ENCODE measurements at places on chromosomes 11 and 22. TPM values are rescaled to one million over a fixed set of nuclear protein-coding genes. Genes with fewer than 3 reads are reported as not detected.
A peak's percentile ranks its signal among the peaks of the same experiment; 100 is the strongest.

- peaks cover 17% of the 10 kb centered on the region for H3K4me1 ChIP-seq
- H3K27me3 ChIP-seq = peaks cover 8% of the 10 kb centered on the region
- no peaks in the 10 kb centered on the region for H3K36me3 ChIP-seq
- DNase-seq = no peak
Observed at GRCh38 chr11:59175091-59175501, 3.2 kb downstream of the DTX4 start.

The GLYAT gene
- total RNA-seq = not detected

- DNase-seq = no peak
- peaks cover 7% of the 10 kb centered on the region for H3K27me3 ChIP-seq
- H3K36me3 ChIP-seq = no peaks in the 10 kb centered on the region
- H3K27ac ChIP-seq = no peak overlapping the region
Observed at GRCh38 chr11:62917906-62918502, 3.2 kb downstream of the CHRM1 start.

The IFITM10 gene
- total RNA-seq = 2.0 TPM

DNA sequence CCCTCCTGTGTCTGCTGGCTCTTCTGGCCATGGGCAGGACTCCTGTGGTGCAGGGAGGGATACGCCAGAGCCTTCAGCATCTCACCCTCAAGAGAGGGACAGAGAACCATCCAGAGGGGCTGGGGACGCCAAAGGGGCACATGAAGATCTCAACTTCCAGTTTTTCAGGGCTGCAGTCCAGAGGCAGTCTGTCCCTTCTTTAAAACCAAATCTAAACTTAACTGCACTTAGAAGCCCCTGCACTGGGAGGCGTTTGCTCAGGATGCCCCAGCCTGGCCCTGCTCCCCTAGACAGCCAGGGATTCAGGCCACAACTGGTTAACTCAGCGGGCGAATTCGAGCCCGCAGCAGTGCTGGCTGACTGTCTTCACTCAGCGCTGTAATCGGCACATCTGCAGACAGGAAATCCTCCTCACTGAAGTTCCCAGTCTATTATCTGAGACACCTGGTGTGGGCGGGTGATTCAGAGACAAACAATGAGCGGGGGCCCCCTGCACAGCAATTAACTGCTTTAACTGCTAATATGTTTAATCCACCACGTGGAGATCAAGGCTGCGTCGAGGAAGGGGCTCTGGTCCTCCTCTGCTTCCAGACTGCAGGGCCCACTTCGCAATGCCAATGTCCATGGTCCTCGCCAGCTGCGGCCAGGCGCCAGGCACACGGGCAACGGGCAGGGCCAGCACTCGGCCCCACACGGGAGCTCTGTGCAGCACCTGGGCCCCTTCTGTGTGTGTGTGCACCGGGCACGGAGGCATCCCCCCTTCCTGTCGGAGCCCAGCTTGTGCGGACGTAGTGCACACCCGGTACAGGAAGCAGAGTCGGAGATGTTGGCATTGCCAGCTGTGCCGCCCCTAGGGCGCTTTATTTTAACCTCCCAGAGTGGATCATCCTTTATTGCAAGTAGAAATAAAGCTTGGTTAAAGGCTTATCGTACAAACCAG is 36.9 kb upstream of the GNB1L start:
- DNase-seq = peak; percentile 58
- peak overlapping the region; percentile 99 for H3K27ac ChIP-seq
- H3K36me3 ChIP-seq = no peaks in the 10 kb centered on the region
- peak overlapping the region; percentile 86 for H3K4me3 ChIP-seq
- H3K27me3 ChIP-seq = no peaks in the 10 kb centered on the region
- peaks cover 92% of the 10 kb centered on the region for H3K4me1 ChIP-seq

The JAML gene
- total RNA-seq = 157 TPM

GRCh38 chr11:100683126-100683525 is 4.0 kb upstream of the ARHGAP42 start:
- no peak overlapping the region for H3K27ac ChIP-seq
- DNase-seq = no peak
- H3K4me3 ChIP-seq = no peak overlapping the region
- H3K36me3 ChIP-seq = no peaks in the 10 kb centered on the region
- H3K27me3 ChIP-seq = peaks cover 30% of the 10 kb centered on the region

The XBP1 gene
- total RNA-seq = 55.1 TPM

DNA sequence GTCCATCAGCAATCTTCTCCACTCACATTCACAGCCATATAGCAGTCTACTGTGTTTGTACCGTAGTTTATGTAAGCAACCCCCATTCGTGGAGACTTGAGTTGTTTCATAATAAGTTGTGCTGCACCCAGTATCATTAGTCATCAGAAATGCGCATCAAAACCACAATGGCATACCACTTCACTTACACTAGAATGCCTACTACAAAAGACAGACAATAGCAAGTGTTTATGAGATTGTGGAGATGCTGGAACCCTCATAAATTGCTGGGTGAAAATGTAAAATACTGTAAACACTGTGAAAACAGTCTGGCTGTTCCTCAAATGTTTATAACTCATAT is 133.3 kb downstream of the ATXN10 start:
- no peaks in the 10 kb centered on the region for H3K27me3 ChIP-seq
- H3K4me1 ChIP-seq = peaks cover 4% of the 10 kb centered on the region
- no peak overlapping the region for H3K4me3 ChIP-seq
- H3K36me3 ChIP-seq = peaks cover 4% of the 10 kb centered on the region
- DNase-seq = no peak

- peaks cover 31% of the 10 kb centered on the region for H3K36me3 ChIP-seq
- peak overlapping the region; percentile 99 for H3K27ac ChIP-seq
- H3K27me3 ChIP-seq = no peaks in the 10 kb centered on the region
- peaks cover 60% of the 10 kb centered on the region for H3K4me1 ChIP-seq
- peak; percentile 57 for DNase-seq
Observed at GRCh38 chr11:62611705-62612365, 740 bp downstream of the EML3 start.

DNA sequence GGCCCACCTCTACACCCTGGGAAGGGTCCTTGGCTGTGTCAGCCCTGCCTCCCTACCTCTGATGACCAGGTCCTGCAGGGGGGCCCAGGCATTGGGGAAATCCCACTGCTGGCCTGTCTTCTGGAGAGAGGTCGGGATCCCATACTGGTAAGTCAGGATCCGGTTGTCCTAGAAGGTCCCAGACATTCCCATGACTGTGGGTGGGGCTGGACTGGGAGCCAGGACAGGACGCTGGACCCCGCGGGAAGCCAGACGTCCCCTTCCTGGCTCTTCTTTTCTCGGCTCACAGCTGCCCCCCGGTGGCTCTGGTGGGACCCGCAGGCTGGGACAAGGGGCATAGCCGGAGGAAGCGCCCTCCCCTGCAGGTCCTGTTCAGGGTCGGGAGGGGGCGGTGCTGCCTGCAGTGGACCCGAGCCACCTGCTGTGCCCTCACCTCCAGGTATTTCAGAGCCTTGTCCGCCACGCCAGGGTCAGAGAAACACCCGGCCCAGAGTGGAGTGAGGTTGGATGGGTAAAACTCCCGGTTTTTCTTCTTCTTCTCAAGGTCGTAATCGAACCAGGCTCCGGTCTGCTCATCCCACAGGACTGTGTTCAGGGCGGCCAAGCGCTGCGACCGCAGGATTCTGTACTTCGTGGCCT is 20.0 kb downstream of the TREH start:
- peaks cover 10% of the 10 kb centered on the region for H3K4me1 ChIP-seq
- H3K27me3 ChIP-seq = no peaks in the 10 kb centered on the region
- no peaks in the 10 kb centered on the region for H3K36me3 ChIP-seq
- peak; percentile 85 for DNase-seq

GRCh38 chr11:1229471-1230120 is 6.7 kb downstream of the MUC5B start:
- peaks cover 1% of the 10 kb centered on the region for H3K27me3 ChIP-seq
- no peaks in the 10 kb centered on the region for H3K4me1 ChIP-seq
- no peak for DNase-seq
- H3K27ac ChIP-seq = no peak overlapping the region
- no peak overlapping the region for H3K4me3 ChIP-seq

The DRAP1 gene
- total RNA-seq = 73.1 TPM

GRCh38 chr11:116510886-116511650 is 261.7 kb downstream of the BUD13 start:
- H3K27me3 ChIP-seq = peaks cover 66% of the 10 kb centered on the region
- no peaks in the 10 kb centered on the region for H3K36me3 ChIP-seq
- no peaks in the 10 kb centered on the region for H3K4me1 ChIP-seq
- H3K27ac ChIP-seq = no peak overlapping the region
- no peak for DNase-seq

The C22orf23 gene
- not detected for total RNA-seq

The OR2AT4 gene
- not detected for total RNA-seq

GRCh38 chr22:30046716-30047363 is 33.4 kb upstream of the HORMAD2 start:
- H3K4me1 ChIP-seq = no peaks in the 10 kb centered on the region
- peak overlapping the region; percentile 26 for H3K4me3 ChIP-seq
- H3K36me3 ChIP-seq = no peaks in the 10 kb centered on the region
- peaks cover 2% of the 10 kb centered on the region for H3K27me3 ChIP-seq

DNA sequence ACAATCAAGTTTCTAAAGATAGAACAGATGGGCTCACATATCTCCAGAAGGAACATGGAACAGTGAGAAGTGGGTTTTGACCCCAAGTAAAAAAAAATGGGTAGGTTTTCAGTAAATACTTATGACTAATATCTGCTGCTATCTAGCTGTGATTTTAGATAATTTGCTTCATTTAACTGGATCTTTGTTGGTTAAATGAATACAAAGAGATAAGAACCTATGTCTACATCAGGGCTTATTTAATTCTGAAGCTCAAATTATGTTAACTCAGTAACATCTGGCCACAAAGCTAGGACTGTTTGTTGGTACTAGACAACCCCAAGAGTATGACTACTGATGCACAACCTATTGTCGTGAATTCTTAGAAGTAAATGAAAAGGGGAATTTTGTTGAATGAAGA is 144.4 kb upstream of the SESN3 start:
- H3K27ac ChIP-seq = no peak overlapping the region
- H3K4me1 ChIP-seq = no peaks in the 10 kb centered on the region
- DNase-seq = no peak
- H3K4me3 ChIP-seq = no peak overlapping the region
- peaks cover 6% of the 10 kb centered on the region for H3K27me3 ChIP-seq
- no peaks in the 10 kb centered on the region for H3K36me3 ChIP-seq

- H3K27me3 ChIP-seq = peaks cover 3% of the 10 kb centered on the region
- H3K4me1 ChIP-seq = no peaks in the 10 kb centered on the region
- H3K36me3 ChIP-seq = no peaks in the 10 kb centered on the region
- no peak for DNase-seq
- no peak overlapping the region for H3K4me3 ChIP-seq
- no peak overlapping the region for H3K27ac ChIP-seq
Observed at GRCh38 chr11:71404209-71404608, 44.0 kb downstream of the DHCR7 start.

DNA sequence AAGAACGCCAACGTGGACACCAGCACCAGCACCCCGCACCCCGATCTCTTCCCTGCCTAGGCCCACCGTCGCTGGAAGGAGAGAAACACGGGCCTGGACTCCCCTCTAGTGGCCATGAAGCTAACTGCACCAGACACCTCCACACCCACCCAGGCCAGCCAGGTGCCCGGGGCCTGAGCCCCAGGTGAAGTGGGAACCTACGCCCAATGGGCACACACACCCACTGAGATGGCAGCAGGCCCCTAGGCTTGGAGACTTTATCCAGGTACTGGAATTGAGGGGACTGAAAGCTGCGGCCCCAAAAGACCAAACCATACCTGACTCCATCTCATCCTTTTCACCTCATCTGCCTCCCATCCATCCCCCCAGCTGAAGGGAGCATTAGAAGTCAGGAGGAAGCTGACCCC is 81.0 kb downstream of the BUD13 start:
- no peak overlapping the region for H3K4me3 ChIP-seq
- DNase-seq = peak; percentile 40
- H3K27me3 ChIP-seq = no peaks in the 10 kb centered on the region
- no peaks in the 10 kb centered on the region for H3K4me1 ChIP-seq
- H3K36me3 ChIP-seq = no peaks in the 10 kb centered on the region
- no peak overlapping the region for H3K27ac ChIP-seq

The CSF2RB gene
- total RNA-seq = 0.41 TPM

- H3K36me3 ChIP-seq = no peaks in the 10 kb centered on the region
- H3K4me1 ChIP-seq = peaks cover 39% of the 10 kb centered on the region
- no peaks in the 10 kb centered on the region for H3K27me3 ChIP-seq
Observed at GRCh38 chr11:3824714-3825472, 15.9 kb downstream of the RHOG start.

DNA sequence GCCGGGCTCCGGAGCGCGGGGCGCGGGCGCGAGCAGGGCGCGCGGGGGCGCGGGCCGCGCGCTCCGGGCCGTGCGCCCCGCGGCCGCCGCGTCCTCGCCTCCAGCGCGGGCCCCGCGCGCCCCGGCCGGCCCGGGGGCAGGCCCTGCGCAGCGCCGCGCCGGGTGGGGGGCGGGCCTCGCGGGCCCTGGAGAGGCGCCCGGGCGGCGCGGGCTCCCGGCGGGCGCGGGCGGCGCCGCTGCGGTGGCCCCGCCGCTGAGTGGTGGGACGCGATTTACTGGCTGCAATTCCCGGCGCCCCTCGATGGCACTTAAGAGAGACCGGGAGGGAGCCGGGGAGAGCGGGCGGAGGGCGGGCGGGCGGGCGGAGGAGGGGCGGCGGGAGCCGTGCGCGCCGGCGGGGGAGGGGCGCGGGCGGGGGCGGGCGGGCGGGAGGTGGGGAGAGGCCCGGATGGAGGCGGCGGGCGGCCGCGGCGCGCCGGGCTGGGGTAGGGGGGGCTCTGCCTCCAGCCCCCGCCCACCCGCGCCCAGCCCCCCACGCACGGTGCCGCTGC is 73.2 kb upstream of the TCF20 start:
- DNase-seq = no peak
- no peak overlapping the region for H3K27ac ChIP-seq
- no peaks in the 10 kb centered on the region for H3K36me3 ChIP-seq
- peaks cover 8% of the 10 kb centered on the region for H3K27me3 ChIP-seq
- no peak overlapping the region for H3K4me3 ChIP-seq

DNA sequence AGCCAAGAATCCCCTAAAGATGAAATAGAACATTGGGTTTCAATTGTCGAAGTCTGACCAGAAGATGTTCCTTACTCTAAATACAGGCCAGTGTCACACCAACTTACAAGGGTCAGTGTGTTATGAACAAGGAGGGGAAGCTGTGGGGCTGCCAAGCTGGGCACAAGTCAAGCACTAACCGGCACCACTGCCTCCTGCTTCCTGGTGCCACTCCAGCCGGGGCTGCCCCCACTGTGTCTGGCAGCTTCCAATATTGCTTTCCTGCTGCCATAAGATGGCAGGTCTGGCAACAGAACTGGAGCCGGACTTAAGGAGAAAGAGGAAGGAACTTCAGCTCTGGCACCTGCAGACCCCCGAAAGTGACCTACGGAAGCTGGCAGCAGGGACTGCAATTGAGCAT is 13.7 kb upstream of the VPS37C start:
- no peak overlapping the region for H3K4me3 ChIP-seq
- no peaks in the 10 kb centered on the region for H3K27me3 ChIP-seq
- DNase-seq = no peak
- H3K27ac ChIP-seq = no peak overlapping the region
- H3K36me3 ChIP-seq = no peaks in the 10 kb centered on the region

The LYVE1 gene
- not detected for total RNA-seq

DNA sequence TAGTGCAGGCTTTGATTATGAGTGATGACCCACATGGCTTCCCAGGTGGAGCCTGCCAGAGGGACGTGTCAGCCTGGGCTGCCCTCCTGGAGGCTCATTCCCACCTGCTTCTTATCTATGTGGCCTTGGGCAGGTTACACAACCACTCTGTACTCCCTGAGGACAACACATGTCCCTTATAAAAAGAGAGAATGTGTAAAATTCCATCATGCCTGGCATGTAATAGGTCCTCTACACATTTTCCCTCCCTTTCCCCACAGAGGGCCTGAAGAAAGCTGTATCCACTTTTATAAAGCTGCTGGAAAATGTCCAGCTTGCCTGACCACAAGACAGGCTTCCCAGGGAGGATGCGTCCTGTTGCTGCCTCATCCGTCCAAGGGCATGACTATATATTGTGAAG is 55.0 kb upstream of the VSTM5 start:
- H3K27me3 ChIP-seq = peaks cover 13% of the 10 kb centered on the region
- no peaks in the 10 kb centered on the region for H3K4me1 ChIP-seq
- DNase-seq = no peak
- H3K27ac ChIP-seq = no peak overlapping the region

Measured in naive thymus-derived CD8-positive, alpha-beta T cell (primary cell).